ENCODE measurements at places on chromosomes 1 and 21.
A peak's percentile ranks its signal among the peaks of the same experiment; 100 is the strongest.

DNA sequence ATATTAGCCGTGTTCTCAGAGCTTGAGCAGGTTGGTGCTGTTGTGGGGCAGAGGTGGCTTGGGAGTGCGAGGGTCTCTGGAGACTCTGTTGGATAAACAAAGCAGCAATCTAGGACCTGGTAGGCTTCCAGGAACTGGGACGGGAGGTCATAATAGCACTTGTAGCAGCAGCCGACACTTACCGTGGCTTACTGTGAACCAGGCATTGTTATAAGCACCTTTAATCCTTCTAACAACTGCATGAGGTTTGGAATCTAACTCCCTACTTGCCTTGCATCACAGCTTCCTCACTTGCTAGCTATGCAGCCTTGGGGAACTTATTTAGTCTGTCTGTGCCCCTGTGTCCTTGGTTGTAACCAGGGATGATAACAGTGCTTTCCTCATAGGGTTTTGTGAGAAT lies 94.9 kb downstream of the NAV1 start:
- DNase-seq, result no peak

DNA sequence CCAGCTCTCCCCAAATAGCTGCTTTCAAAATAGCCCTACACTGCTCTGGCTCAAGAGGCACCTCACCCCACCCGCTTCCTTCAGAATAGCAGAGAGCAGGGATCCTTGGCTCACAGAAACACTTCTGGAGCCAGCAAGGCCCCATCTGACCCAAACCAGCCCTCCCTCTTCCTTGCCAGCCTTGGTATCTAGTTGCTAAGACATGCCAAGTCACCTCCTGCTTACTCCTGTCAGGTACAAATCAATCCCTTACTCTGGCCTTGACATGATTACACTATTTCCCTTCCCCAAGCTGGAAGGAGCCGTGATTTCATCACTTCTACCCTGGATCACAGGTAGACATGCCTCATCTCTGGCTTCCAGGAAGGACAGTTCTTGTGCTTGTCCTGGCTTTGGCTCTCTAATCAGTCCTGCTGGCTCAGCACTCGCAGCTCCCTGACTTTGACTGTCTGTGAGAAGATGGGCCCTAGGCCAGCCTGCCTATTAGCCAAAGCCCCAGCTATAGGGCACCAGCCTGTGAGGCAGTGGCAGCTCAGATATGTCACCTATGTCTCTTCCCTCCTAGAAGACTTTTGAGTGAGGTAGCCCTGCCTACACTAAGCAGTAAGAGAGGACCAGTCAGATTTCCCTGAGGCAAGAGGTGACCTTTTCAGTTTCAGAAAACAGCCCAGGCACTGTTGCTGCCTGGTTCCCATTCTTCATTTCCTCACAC lies 8.9 kb upstream of the MUTYH start:
- no peak for DNase-seq

DNA sequence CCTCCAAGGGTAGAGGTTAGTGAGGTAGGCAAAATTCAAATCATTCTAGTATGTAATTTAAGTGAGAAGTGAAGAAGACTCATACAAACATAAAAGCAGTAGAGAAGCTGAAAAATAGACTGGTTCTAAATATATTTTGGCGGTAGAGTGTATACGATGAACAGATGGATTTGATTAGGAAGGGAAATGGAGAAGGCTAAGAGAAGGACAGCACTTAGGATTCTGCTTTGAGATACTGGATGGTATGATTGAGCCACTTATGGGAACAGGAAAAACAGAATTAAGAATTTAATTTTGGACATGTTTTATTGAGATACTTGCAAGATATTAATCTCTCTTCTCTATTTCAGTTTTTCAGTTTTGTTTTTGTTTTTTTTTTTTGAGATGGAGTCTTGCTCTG lies 60.1 kb downstream of the EPB41 start:
- no peak for DNase-seq

- peak; percentile 19 for DNase-seq
Measured at GRCh38 chr1:115296981-115297380, 41.1 kb downstream of the NGF start.

- DNase-seq, result no peak
Measured at GRCh38 chr1:224541901-224542630, 74.1 kb upstream of the CNIH3 start.

- no peak for DNase-seq
Measured at GRCh38 chr1:184747089-184747955, 7.3 kb downstream of the EDEM3 start.

DNA sequence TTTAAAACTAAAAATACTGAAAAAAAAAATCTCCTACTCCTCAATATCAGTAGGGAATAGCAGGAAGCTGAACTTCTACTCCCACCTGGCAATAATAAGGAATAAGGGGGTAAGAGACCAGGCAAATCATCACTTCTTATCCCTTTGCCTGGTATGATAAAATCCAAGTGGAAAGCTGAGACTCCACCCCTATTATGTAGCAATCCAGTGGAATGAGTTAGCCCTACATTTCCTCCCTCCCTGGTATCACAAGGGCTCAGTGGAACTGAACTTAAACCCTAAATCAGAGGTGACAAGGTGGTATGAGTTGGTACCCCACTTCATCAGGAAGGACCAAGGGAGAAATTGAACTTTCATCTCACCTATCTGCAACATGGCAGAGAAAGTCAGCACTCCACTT lies 25.7 kb downstream of the TRIM33 start:
- no peak for DNase-seq

- DNase-seq, result no peak
Measured at GRCh38 chr1:50473513-50473912, 50.3 kb upstream of the DMRTA2 start.

DNA sequence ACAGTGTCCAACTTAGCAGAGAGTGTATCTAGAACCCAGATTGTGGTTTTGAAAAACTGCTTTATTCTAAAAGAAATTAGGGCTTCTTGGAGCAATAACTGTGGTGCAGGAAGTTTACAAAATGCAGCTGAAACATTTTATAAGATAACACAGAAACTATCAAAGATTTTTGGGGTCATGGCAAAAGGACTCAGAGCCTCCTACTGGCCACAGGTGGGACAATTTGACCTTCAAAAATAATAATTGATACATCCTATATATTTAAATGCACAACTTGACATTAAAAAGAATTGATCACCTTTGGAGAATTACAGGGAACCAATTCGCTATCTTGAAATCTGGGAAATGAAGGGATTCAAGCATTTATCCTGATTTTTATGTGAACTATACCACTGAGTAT lies 235.2 kb downstream of the RPS6KC1 start:
- no peak for DNase-seq

DNA sequence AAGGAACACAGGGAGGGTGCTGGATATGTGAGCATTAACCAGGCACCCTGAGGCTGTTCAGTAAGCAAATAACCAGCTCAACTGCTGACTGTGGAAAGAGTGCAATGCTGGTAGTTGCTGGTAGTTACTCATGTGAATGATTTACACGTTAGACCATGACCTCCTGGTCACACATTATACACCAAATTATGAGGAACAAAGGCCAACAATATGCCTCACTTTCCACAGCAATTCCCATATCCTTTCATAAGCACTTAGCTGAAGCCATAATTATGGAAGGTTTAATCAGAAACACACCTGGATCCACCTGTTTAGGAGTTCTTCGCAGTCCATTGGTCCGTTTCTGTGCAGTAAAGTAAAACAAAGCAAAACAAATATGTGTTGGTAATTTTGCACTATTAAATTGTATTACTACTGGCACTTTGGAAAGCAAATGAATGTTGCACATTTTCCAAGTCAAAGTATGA lies 281.8 kb downstream of the VAV3 start:
- no peak for DNase-seq

GRCh38 chr1:12554521-12555305 lies 63.3 kb downstream of the DHRS3 start:
- DNase-seq, result no peak

DNA sequence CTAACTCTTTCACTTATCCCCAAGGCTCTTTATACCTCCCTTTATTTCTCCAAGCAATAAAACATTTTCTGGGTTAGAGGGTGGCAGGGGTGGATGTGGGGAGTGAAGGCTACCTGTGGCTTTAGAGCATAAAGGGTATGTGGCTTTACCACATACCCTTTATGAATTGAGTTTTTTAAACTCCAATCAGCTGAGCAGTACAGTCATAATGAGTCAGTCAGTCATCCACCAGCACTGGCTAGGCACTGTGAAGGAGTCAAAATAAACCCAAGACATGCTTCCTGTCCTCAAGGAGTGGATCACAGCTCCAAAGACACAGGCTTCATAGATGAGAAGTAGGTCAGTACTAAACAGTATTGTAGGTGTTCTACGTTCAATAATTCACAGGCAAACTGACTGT lies 2.6 kb upstream of the TDRD10 start:
- no peak for DNase-seq

DNA sequence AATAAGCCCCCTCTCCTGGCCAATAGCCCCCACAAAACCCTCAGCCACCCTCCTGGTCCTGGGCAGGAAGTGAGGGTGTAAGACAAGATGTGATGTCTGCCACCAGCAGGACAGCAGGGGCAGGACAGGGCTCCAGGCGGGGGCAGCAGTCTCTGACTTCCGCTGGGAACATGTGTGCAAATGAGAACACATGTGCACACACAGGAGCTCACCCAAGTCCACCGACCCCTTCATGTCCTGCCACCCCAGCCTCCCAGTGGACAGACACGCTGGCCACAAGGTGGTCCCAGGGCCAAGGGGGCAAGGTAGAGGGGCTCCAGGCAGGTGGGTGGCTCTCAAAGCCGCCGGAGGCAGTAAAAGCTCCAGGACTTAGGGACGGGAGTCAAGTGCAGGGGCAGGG lies 60.1 kb downstream of the KCNAB2 start:
- DNase-seq, result no peak

Measured in GM19239 (cell line).